ENCODE measurements at places on chromosomes 7 and 10.

- DNase-seq, result no peak
Observed at GRCh38 chr10:79189853-79190435, 121.2 kb downstream of the ZMIZ1 start.

GRCh38 chr7:12641196-12641595 lies 46.2 kb upstream of the ARL4A start:
- no peak for DNase-seq

DNA sequence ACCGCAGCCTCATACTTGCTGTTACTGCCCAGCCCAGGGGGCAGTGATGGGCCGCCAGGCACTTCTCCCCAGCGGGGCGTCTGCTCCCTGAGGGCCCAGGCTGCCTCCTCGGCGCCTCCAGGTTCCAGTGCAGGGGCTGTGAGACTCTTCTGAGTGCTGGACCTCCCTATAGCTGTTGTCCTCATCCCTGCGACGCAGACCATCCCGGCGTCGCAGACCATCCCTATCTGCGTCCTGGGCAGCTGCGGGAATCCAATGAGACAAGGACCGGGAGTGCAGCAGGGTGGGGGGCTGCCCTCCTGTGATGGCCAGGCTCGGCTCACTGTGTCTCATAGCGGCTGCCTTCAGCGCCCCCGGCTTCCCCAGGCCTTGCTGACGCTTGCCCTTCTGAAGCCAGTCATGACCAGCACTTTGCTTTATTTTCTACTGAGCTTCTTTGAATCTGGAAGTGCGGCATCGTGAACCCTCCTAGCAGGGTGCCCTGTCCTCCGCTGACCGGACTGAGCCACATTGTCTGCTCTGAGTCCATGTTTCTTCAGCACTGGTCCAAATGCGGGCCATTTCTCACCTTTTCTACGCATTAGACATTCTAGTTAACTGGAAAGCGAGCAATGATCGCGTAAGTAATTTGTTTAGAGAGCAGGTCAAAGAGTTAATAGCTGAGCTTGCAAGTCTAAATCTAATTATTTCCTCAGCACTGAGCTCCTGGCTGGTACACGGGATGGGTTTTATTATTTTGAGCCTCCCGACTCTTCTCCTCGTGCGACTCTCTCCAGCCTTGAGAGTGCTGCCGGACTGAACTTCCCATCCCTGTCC lies 339.5 kb downstream of the WDR37 start:
- DNase-seq, result no peak

DNA sequence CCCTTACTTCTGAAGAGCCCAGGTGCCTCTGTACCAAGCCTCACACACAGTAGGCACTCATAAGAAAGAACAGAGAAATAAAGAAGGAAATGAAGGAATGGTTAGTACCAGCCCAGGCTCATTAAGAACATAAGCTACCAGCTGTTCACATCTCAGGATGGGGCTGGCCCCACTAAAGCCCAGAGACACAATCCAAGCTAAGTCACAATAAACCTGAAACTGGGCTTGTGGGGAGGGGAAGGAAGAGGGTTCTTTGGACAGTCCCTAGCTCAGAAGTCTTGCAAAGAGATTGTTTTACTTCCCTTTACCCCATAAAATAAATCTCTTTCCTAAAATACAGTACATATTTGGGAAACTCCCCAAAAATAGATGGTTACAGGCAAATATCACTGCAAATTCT lies 24.3 kb downstream of the FBXW4 start:
- DNase-seq, result no peak

DNA sequence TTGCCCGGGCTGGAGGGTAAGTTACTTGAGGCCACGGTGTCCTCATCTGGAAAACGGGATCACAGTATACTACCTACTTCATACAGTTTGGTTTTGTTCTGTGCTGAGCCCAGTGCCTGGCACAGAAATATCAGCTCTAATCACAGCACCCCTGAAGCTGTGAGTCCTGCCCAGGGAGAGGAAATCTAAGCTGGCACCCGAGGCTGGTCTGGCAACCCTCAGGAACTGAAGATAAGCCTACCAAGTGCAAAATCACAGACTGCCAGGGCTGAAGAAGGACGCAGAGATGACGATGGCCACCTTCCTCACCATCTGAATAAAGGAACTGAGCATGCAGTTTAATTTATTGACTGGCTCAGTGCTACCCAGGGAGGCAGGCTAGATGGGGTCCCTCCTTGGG lies 7.7 kb upstream of the TMEM120A start:
- DNase-seq, result no peak

DNA sequence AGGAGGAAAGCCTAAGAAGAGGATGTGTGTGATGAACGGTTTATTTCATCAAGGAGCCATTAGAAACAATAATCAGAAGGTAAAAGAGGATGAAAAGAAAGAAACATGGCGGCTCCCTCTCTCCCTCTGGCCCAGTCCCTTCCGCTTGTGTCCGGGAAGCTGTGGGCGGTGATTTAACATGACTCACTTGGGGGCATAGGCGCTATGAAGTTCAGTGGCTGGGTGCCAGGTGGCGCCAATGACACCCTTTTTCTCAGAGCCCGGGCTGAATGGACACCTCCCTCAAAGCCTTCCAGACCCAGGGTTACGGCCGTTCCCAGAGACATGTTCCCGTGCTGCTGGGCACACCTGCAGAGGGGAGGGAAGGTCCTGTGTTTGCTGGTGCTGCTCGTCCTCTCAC lies 244.0 kb downstream of the SKAP2 start:
- no peak for DNase-seq

GRCh38 chr7:120512701-120513100 lies 239.7 kb downstream of the KCND2 start:
- no peak for DNase-seq

GRCh38 chr10:63253040-63253439 lies 119.9 kb downstream of the NRBF2 start:
- no peak for DNase-seq

DNA sequence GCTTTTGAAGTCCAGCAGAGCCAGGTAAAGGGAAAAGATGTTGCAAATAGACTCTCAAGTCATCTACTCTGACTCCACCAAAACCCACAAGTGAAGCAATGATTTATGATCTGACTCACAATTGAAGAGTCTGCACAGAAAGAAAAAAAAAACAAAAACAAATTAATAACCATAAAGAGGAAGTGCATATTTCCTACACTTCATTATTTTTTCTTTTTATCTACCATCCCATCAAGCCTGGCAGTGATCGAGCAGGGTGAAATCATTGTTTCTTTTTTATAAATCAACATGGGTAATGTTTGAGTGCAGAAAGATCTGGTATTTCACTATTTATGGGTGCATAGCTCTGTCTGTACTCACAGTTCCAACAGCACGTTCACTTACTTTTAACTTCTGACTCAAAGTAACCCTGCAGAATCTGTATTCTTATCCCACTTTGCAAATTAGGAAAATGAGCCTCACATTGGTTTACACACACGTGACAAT lies 829.0 kb downstream of the TNS3 start:
- no peak for DNase-seq

- no peak for DNase-seq
Observed at GRCh38 chr7:11748884-11749283, 83.1 kb downstream of the THSD7A start.

- DNase-seq, result no peak
Observed at GRCh38 chr10:23253780-23254179, 61.7 kb downstream of the PTF1A start.

GRCh38 chr10:97497572-97498075 lies 598 bp downstream of the MMS19 start:
- no peak for DNase-seq

DNA sequence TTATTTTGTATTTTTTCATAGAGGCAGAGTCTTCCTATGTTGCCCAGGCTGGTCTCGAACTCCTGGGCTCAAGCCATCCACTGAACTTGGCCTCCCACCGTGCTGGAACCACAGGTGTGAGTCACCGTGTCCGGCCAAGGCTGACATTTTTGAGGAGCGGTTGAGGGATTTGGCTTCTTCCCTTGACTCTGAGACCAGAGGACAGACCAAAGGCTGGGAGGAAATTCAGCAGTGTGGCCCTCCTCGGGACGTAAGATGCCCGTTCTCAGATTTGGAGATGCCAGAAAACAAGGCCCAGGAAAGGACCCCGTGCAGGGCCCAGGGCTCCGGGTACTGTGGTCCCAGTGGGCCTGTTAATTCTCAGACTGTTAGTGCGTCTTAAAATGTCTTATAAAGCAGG lies 146.2 kb downstream of the WDR37 start:
- DNase-seq, result no peak

DNA sequence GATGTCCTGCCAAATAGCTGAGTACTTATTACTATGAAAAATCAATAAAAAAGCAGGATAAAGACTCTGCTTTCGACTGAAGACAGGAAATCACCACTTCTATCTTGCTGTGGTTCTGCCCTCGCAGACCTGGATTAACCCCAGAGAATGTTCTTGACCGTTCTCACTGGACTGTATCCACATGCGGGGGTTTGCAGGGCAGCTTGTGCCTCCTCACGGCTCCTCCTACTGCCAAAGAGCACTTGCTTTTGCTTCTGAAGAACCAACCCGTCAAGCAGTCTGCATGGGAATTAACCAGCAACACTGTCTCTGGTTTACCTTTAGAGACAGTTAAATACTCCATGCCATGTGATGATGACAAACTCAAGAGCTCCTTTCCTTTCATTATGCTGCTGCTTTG lies 184.0 kb downstream of the GFRA1 start:
- DNase-seq, result no peak

DNA sequence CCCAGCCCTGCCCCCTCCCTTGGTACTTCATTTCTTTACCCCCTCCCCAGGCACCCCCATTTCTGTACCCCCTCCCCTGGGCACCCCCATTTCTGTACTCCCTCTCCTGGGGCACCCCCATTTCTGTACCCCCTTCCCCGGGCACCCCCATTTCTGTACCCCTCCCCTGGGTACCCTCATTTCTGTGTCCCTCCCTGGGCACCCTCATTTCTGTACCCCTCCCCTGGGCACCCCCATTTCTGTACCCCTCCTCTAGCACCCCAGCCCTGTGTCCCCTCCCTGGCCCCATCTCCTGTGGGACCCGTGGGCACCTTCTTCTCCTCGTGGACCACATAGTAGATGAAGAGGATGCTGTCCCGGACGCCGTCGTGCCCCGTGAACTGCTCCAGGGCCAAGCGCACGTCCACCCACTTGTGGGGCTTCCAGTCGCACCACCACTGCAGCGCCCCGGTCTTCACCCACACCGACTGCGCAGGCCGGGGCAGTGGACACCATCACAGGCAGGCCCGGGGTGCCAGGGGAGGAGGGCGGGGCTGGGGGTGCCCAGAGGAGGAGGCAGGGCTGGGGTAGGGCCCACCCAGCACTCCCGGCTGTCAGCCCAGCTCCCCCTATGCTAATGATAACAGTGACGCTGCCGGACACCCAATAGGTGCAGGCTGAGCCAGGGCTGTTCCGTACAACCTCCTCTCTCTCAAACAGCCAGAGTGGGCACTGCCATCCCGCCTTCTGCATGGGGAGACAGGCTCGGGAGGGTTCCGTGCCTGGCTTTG lies 20.4 kb downstream of the TECPR1 start:
- DNase-seq, result no peak

- no peak for DNase-seq
Observed at GRCh38 chr10:9869606-9870176, 1148.0 kb upstream of the CELF2 start.

- no peak for DNase-seq
Observed at GRCh38 chr10:23198940-23199767, 7.0 kb downstream of the PTF1A start.

- no peak for DNase-seq
Observed at GRCh38 chr7:155869784-155870076, 57.5 kb upstream of the SHH start.

DNA sequence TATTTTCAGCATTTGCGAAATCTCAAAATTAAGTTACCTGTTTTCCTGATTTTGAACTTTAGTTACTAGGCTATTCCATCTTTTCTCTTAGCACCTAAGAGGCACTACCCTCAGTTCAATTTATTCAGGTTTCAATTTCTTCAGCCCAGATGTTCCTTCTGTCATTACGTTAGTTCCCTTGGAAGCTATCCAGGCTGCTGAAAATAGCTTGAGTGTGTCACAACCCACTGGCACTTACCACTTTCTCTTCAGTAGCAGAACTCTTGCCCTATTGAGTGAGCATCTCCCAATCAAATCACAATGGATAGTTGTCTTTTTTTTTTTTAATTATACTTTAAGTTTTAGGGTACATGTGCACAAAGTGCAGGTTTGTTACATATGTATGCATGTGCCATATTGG lies 332.7 kb upstream of the LRGUK start:
- DNase-seq, result no peak

- DNase-seq, result no peak
Observed at GRCh38 chr7:83586281-83586680, 62.7 kb downstream of the SEMA3E start.

- no peak for DNase-seq
Observed at GRCh38 chr10:6958711-6959110, 378.6 kb upstream of the PRKCQ start.

- DNase-seq, result no peak
Observed at GRCh38 chr7:90192876-90193750, 18.4 kb upstream of the STEAP2 start.

DNA sequence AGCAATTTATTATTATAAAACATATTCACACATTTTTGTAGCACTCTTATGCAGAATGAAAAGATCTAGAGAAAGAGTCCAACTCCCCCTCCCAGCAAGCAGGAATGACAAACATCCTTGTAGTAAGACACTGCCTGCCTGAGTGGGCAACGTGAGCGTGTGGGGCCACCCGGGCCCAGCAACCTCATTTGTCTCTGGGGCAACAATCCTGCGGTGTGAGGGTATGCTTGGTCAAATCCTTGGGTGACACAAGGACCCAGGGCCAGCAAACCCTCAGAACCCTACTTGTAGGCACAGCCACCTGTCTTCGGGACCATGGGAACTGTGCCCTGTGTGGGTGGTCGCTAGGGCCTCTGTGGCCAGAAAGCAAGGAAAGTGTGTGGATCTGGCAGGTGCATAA lies 10.7 kb downstream of the RHEB start:
- no peak for DNase-seq

- DNase-seq, result no peak
Observed at GRCh38 chr7:77351539-77352004, 64.6 kb downstream of the GSAP start.

DNA sequence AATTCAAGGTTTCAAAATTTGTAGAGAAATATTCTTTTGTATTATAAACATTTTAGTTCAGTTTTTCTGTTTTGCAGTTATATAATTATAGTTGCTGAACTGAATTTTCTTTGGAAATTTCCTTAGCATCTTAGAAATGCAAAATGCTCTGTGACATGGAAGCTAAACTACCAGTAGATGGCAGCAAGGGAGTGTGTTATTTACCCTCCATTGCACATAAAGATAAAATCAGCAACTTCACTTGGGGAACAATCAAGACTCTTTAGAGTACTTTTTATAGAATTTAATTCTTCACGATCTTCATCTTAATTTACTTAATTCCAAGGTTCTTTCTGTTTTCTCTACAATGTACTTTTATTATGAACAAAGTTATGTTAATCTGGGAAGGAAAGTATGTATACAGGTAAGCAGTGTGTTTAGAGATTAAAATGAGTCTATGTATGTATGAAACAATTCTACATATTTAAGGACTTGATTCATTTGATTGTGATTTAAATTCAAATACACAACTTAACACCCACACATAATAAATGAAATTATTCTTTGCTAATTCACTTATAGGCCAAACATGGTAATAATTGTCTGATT lies 404.2 kb downstream of the THSD7A start:
- no peak for DNase-seq
